ENCODE measurements at places on chromosomes 5 and 9.

- no peak for DNase-seq
Measured at GRCh38 chr9:101625876-101626275, 31.1 kb upstream of the PPP3R2 start.

- no peak for DNase-seq
Measured at GRCh38 chr9:4508246-4508906, 18.1 kb downstream of the SLC1A1 start.

DNA sequence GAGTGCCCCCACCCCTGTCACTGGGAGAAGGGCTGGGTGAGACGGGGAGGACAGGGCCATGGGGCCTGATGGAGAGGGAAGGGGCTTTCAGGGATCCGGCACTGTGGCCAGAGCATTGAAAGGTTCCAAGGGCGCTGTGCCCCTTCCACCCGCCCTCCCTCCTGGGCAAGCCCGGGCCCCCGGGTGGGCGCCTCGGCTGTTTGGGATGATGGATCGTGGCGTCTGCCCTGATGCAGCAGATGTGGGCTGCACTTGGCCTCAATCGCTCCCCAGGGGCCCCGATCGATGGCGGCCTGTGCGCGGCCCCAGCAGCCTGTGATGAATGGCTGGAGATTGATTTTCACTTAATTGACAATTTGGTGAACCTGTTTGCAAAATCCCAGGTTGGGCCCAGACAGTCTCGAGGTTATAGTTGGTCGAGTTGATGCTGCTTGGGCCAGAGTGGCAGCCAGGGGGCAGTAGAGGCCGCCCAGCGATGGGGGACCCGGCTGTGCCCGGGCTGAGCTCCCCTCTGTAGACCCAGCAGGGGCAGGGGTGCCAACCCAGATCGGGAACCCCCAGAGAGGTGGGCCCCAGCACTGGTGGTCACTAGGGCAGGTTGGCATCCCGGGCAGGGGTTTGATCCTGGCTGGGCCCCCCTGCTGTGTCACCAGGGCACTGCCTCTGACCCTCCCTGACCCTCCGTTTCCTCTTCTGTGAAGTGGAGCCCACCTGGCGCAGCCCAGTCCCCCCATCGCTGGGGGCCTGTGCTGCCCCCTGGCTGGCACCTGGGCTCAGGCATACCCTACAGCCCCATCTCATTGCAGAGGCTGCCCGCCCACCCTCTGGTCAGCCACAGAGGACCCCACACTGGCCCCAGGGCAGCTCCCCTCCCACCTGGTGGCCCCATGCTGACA, 34.7 kb downstream of the LHX3 start:
- no peak for DNase-seq

GRCh38 chr5:130109152-130109551, 204.9 kb downstream of the CHSY3 start:
- no peak for DNase-seq

DNA sequence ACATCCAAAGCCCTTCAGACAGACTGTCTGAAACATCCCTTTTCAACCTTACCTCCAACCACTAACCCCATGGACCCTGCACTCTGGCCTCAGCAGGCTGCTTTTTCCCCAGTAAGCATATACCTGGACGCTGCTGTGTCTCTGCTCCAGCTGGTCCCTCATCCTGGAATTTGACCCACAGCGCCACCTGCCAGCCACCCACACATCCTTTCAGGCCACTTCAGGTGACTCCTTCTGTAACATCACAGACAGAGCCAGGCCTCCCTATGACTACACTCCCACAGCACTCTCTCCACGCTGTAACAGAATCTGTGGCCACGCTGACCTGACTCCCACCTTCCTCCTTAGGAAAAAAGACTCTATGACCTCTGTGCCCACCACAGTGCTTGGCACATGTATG, 3.4 kb downstream of the MGAT1 start:
- DNase-seq, result no peak

DNA sequence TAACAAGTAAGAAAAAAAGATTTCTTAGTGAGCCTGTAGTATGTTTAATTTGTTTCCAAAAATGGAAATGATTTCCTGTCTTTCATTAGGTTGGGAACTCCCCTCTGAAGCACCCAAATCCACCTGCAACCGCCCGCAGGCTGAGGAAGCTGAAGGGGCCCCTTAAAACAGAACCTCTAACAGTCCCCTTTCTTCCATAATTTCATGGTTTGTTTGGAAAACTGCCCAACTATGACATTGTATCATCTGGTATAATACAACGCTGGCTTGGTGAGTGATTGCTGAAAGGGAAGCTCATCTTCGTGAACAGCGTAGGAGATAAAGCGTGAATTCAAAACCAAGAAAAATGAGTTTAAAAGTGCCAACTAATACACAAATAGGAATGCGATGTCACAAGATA, 215.5 kb downstream of the FSTL4 start:
- DNase-seq, result no peak

GRCh38 chr5:81230416-81230815, 2.7 kb upstream of the CKMT2 start:
- no peak for DNase-seq

DNA sequence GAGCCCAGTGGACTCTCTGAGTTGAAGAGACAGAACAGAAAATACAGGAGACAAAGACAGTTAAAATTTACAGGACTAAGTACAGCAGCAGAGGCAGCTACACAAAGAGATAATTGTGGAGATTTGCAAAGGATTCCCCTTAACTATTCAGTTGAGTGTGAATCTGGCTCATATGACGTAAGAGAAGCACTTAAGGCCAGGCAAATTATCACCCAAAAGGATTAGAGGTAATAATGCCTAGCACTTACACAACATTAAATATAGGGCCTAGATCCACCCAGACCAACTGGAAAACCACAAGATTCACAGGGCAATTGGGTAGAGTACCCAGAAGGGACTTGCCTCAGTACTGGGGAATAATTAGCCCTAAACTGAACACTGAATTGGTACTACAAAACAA, 41.3 kb downstream of the ADAMTS6 start:
- no peak for DNase-seq

DNA sequence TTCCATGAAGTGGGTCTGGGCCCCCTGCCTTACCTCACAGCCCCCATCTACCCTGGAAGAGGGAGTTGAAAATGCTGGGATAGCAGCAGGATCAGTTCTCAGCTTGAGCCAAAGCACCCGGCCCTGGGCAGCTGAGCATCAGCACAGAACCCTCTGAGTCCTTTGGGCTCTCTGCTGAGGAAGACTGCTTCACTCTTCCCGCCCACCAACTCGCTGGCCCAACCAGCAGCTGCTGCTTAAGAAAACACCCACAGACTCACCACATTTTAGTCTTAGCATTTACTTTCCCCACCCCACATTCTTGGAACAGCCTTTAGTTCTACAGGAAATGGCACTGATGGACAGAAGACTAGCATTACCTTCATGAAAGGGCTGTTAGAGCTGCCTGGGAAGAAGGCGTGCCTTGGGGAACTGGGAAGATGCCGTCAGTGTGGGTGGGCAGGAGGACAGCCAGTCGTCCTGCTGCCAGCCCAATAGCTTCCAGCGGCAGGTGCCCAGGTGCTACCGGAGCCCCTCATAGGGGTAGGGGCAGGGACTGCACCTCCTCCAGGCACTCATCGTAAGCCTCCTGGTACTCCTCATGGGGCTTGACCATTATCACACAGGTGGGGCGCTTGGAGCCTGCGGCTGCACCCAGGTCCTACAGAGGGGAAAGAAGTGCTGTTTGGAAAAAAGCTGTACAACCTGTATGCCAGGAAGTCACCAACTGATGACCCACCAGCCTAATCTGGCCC, 4.3 kb downstream of the NHP2 start:
- DNase-seq, result no peak

GRCh38 chr9:35618854-35619799, 914 bp upstream of the CD72 start:
- DNase-seq, result no peak

DNA sequence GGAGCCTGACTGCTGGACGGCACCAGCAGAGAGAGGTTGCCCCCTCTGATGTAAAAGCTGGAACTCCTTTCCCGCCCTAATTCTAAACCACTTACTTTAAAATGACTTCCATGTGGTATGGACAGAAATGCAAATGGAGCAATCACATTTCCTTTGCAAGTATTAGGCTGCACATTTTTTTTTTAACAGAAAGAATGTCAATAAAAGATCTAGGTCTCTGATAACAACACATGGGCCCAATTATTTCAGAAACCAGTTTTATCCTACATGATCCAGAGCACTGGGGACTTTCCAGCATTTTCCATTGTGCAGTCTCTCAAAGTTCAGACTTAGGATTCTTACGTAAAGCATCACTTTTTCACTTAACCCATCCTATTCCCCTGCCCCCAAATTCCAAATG, 203.7 kb downstream of the NXNL2 start:
- DNase-seq, result no peak

DNA sequence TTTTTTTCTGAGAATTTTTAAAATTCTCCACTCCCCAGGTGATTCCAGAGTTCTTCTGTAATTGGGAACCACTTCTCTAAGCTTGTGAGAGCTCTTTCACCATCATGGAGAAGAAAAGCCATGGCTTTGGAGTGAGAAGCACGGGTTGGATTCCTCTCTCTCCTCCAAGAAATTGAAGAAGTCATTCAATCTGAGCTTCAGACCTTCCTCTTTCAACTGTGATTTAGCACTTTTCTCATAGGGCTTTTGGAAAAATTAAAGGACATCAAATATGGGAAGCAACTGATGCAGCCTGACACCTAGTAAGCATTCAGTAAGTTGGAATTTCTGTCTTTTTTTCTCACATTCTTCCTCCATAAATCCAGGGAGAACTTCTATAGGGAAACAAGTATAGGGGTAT, 580.4 kb upstream of the KLF4 start:
- DNase-seq, result no peak

GRCh38 chr5:2038321-2039179, 155.8 kb upstream of the IRX4 start:
- DNase-seq, result peak; percentile 52

DNA sequence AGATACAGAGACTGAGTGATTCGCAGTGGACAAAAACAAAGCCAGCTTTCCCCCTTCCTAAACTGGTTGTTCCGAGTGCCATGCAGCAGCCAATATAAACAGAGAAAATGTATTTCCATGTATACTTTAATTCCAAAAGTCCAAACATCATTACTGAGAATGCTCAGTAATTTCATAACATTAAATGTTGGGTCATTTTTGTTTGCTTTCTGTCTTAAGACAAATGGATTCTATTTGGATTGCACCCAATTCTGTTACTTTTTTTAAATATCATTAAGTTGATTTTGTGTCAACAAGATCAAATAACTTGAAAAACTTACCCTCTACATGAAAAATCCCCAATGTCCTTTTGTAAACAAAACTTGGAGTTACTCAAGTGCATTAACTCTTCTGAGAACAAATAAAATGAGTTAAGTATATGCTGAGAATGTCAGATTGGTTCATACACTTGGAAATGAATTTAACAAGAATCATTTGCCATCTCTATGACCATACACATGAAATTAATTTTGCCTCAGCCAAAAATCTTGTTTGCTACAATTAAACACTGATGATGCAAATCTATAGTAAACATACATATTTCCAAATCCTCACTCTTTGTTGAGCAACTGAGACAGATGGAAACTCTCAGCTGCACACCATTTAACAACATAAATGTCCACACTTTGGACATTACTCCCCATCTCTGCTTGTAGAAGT, 19.4 kb downstream of the LURAP1L start:
- no peak for DNase-seq

GRCh38 chr5:17190242-17190778, 27.1 kb upstream of the BASP1 start:
- DNase-seq, result no peak

DNA sequence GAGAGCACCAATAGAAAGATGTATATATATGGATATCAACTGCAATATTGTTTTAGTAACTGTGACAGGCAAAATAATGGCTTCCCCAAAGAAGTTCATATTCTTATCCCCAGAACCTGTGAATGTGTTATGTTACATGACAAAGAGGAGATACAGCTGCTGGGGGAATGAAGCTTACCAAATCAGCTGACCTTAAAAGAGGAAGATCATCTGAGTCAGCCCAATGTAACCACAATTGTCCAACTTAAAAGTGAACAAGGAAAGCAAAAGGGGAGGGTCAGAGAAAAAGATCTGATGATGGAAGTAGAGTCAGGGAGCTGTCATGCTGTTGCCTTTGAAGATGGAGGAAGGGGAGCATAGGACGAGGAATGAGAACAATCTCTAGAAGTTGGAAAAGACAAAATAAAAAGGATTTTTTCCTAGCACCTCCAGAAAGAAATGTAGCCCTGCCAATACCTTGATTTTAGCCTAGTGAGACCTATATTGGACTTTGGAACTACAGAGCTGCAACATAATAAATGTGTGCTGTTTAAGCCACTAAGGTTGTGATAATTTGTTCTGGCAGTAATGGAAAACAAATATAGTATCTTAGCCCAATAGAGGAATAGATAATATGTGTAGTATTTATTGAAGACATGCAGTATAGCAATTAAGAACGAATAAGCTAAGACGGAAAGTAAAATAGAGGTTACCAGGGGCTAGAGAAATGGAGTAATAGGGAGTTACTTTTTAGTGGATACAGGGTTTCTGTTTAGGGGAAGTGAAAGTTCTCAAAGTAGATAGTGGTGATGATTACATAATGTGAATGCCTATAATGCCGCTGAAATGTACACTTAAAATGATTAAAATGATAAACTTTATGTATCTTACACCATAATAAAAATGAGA, 115.9 kb downstream of the PIK3R1 start:
- DNase-seq, result no peak

- no peak for DNase-seq
Measured at GRCh38 chr9:133818444-133818843, 80.3 kb upstream of the SARDH start.

DNA sequence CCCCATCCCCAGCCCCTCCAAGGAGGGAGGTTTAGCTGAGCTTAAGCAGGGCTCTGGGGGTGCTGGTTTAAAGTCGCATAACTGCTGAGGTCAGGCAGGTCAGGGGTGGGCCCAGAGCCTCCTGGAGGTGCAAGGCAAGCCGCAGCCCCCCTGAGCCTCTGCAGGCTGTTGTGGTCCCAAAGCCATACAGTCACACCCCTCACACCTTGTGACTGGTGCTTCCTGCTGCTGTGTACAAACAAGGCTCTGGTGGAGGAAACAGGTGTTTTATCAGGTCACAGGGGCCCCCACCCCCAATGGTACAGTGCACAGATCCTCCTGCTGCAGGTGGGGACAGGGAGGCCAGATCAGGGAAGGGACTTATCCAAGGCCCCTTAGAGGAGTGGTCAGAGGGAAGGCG, 8.0 kb downstream of the TCF7 start:
- no peak for DNase-seq

DNA sequence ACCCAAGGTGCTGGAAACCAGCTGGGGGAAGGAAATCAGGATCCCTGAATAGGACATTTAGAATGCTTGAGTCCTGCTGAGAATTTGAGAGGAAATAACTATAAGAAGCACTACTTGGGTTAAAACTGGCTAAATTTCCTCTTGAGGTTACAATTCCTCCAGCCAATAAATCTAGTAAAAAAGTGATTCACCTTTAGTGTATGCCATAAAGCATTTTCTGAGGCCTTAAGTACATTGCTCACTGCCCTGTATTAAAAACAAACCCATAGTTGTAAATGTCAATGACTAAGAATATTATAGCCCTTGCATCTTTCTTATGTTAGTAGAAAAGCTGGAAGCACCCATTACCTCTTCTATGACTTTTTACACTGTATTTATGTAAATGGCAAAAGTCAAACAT, 634.7 kb upstream of the ARRDC3 start:
- no peak for DNase-seq

Data from iPS DF 19.7 (cell line).